Spleen (tissue), 13 donors: ENCODE measurements at places on chromosomes 7 and 10.

DNA sequence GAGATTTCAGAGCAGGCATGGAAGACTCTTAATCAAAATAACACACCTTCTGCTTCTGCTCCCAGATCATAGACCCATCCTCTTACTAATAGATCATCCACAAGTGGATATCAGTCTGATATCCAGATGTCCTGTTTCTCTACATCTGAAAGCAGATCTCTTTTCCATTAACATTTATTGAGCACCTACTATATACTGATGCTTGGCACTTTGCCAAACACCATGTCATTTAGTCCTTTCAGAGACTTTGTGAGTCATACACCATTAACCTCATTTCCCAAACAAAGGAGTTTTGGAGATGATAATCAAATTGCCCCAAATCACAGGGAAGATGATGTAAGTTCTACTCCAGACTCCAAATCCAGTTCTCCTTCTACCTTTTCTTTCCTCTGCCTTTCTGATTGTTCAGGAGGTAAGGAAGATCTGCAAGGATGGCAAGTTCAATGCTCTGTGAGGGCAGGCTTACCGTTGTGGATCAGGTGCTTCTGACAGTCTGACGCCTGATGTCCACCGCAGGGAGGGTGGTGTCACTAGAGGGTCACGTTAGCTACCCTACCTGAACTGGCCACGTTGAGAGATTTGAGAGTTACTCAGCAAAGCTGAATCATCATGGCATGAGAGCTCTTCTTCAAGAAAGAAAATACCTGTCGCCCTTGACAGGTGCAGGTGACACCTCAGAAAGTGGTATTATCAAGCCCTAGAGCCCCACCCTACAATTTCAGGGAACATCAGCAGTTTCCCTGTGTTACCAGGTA is 269.6 kb upstream of the ZMIZ1 start:
- DNase-seq = no peak

DNA sequence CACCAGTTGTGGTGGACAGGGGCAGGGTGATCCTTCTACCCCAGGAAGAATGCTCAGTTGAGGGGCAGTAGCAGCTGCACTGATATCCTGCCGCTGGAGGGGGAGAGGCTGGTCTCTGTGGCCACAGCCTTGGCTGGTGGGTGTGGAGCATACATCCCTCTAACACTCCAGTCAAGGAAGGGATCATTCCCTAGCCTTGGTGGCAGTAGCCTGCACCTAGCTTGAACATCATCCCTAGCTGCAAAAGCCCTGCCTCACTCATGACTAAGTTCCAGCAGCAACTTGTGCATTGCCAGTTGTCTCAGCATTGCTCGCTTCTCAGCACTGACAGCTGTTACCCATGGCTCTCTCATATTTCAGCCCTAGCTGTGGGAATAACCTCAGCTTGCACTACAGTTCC is 688.9 kb upstream of the POT1 start:
- no peak for DNase-seq

GRCh38 chr7:4201566-4201965 is 480.5 kb upstream of the FOXK1 start:
- DNase-seq = no peak

GRCh38 chr10:44373341-44373995 is 11.4 kb downstream of the CXCL12 start:
- peak; percentile 69 for DNase-seq

DNA sequence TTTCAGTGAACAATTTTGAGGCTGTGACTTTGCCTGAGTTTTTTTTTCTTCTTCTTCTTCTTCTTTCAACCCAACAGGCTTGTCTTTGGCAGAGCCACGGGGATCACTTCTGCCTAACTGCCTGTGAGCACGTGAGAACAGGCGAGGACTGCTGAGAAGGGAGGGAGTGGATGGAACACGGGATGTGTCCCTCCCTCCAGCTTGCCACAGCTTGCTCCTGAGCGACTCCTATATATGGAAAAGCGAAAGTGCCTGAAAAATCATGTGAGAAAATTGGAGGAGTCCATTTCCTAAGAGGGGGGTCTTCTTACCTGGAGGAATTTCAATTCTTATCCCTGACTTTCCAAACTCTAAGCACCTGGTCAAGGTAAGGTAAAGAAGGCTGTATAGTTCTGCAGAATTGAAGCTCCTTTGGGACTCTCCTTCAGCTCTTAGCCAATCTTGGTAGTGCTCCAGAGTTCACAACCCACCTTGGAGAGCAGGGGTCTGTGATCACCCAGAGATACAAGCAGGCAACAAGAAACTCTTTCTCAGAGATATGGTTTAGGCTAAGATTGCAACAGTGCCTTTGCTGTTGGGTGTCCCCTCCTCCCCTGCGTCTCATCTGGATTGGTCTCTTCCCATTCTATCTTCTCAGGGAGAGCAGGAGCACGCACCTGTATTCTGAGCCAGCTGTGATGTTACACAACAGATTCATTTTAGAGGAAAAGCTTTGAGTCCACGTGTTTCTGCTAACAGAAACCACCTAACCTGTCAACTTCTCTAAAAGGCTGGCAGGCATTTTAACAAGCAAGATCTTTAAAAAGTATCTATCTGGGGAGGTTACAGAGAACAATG is at the start of gene MAT1A:
MAT1A (minus strand) TSS at position 208 of the 837 bp plus-strand sequence. CDS start 235 bp downstream, outside the sequence.
- DNase-seq = no peak

DNA sequence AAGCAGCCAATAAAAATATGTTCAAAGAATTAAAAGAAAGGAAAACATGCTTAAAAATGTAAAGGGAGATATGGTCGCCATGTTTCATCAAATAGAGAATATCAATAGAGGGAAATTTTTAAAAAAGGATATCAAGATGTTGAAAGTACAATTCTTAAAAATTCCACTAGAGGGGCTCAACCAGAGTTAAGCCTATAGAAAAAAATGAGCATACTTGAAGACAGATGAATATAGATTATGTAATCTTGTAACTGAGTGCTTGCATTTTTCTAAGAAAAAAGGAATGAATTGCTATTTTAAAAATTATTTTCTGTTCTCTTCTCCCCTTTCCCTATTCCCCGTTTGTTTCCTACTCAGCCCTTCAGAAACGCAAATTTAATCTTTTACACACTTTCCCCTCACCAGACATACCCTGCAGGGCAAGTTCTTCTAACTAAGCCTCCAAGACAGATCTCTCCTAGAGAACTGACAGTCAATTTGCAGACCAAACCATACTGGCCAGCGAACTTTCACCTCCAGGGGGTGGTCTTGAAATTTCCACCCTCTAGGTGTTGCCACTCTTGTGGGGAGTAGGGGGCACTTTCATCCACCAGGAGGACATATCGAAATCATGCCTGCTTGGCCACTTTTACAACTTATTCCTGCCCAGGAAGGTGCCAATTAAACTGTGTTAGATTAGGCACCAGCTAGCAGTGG is 67.7 kb downstream of the NSUN6 start:
- no peak for DNase-seq

DNA sequence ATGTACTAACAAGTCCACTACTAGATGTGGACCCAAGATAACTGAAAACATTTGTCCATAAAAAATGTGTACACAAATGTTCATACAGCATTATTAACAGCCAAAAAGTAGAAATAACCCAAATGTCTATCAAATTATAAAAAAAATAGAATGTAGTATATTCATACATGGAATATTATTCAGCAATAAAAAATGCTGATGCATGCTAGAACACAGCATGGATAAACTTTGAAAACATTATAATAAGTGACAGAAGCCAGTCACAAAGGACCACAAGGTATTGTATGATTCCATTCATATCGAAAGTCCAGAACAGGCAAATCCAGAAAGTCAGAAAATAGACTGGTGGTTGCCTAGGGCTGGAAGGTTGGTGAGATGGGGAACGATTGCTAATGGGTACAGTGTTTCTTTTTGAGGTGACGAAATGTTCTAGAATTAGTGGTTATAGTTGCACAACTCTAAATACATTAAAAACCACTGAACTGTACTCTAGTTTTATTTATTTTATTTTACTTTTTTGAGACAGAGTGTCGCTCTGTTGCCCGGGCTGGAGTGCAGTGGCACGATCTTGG is 43.3 kb upstream of the ANLN start:
- DNase-seq = no peak

- DNase-seq = no peak
Measured at GRCh38 chr10:91220954-91221675, 652 bp downstream of the PCGF5 start.

DNA sequence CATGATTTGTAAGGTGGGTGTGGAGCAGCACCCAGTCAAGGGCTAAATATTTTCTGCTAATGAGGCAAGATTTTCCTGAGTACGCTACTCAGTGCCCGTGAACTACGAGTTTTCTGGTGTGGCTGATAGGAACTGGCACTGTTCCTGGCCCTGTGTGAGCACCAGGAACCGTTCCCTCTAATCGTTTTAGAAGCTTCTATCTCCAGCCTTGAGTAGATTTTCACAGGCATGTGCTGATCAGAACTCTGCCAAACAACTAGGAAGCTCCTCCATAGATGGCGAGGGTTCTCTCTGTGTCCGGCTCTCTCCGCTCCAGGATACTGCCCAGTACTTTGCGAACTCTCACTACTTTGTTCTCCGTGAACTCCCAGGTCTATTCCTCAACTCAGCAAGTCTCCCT is 17.7 kb downstream of the TRIM4 start:
- DNase-seq = no peak

GRCh38 chr10:122126763-122127659 is 138.0 kb downstream of the TACC2 start:
- DNase-seq = no peak

- no peak for DNase-seq
Measured at GRCh38 chr7:137919987-137920386, 73.2 kb upstream of the DGKI start.

DNA sequence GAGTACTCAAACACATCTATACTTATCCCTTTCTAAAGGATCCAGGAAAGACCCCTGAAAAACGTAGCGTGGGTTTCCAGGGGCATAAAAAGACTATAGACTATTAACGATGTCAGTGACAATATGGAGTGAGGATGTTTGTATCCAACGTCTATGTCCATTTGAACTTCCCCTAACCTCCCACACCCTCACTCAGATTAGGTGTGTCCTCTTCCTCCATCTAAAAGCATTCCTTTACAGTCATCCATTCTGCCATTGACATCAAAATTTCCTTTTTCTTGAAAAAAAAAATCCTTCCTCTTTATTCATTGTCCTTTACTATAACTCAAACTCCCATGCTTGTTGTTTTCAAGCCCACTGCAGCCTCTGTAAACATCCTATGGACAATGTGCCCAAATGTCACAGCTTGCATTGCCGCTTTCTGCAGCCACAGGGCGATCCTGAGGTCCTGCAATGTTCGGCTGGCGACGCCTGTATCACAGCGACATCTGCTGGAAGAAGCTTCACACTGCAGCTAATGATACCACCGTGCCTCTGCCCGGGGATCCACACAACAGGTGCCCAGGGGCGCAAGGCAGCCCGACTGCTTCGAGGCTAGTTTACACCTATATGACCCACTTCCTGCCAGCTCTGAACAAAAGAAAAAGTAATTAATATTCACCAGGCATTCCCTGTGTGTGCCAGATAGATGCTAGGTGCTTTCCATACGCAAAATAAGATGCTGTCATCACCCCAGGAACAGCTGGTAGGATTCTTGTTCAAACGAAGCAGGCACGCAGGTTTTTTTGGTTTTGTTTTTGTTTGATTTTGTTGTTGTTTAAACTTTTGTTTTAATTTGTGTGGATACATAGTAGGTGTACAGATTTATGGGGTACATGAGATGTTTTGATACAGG is 267.9 kb upstream of the GHITM start:
- DNase-seq = peak; percentile 86

GRCh38 chr7:148474481-148475025 is 116.0 kb upstream of the C7orf33 start:
- no peak for DNase-seq

DNA sequence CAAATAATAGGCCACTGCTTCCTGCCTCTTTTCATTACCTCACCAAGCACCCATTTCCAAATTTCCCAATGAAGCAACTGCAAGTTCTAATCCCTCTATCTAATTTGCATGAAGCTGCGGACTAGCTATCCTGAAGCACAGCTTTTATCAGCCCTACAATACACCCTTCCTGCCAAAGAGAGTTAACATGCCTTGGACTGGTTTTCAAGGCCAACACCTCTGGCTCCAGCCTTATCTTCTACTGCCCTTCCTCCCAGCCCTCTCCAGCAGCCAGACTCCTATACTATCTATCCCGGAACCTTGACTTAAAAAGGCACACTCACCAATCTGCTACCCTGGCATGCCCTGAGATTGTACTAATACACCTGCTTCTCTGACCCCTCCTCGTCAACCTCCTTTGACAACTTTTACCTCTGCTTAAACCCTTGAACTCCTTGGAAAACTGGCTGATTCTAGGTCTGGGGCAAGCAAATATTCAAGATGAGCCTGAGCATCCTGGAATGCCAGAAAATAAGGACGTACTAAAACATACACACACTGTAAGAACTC is 73.4 kb downstream of the SGMS1 start:
- DNase-seq = no peak

GRCh38 chr10:116730464-116731260 is 11.7 kb downstream of the HSPA12A start:
- DNase-seq = no peak

DNA sequence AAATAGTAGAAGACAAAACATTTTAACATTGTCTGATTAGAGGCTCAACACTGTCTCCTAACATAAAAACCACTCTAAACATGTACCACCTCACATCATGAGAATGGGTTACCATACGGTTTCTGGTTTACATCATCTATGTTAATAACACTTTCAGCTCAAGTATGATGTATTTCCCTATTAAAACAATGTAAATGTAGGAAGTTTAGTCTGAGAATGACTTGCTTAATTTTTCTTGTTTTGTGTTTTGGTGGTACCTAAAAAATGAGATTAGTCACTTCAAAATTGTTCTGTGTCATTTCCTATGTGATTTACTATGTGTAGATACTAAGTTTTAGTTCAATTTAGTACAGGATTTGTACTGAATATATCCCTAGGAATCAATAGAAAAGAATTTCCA is 195.8 kb upstream of the SEMA3C start:
- DNase-seq = no peak

GRCh38 chr7:132878204-132878919 is 203.5 kb downstream of the CHCHD3 start:
- DNase-seq = no peak

GRCh38 chr10:75632805-75633462 is 201.5 kb downstream of the LRMDA start:
- no peak for DNase-seq

DNA sequence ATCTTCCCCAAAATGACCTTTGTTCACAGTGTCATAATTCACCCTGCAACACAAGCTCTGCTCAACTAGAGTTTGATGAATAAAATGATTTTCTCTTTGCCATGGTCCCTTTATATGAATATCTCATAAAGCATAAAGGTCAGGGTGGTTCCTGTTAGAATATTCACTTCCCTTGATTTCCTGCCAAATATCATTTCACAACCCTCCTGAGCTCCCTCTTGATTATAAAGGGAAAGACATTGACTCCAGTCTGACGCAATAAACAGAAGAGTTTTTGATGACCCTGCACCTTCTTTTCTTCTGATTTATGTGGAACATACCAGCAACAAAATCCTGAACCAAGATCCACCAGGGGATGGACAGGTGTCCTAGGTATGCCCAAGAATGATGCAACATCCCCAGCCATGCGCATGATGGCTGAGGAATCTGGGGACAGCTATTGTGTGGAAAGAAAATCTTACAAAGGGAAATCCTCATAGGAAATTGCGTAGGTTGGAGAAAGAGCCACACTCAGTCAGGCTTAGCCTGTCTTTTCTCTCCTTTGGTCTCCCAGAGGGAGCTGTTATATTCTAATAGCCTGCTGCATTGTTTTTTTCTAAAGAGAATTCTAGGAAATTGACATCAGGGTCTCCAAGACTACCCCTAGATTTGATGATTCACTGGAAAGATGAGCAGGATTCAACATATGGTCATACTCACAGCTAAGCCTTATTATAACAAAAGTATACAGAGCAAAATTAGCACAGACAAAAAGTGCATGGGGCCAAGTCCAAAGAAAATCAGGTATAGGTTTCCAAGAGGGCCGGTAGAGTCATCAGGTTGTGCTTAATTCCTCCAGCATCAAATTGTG is 18.8 kb downstream of the IFIT3 start:
- DNase-seq = no peak
